Eye (tissue), 1 donor: ENCODE measurements at places on chromosomes 7 and 10.

DNA sequence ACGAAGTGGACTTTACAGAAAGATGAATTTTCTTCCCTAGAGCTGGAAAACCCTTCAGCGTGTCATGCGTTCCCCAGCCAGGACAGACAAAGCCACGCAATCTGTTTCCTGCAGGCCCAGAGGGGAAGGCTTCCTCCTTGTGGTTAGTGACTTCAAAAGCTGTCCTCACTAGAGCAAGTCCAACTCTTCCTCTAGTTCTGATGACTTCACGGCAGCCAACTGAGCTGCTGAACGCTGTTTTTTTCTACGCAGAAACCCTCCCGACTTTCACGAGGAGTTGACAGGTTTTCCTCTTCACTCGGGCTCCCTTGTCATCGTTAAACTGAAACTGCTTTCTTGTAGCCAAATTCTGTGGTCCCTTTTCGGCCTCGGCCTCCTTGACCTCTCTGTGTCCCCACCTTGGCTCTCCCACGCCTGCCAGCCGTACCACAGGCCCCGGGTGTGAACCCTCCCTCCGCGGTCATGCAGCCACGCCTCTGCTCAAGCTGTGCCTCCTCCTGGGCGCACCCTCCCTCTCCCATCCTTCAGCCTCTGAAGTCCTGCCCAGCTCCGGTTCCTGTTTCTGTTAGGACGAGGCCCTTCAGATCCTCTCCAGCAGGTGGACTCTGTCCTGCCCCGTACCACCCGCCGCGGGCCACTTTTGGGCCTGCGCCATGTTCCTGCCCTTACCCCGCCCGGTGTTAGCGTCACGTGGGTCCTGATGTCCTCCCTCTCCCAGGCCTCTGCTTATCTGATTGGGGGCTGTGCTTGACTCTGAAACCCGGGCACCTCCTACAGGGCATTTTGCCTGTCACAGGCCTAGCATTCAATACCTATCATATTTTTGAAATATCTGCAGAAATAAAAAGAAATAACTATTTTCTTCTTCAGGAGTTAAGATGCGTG, 39.3 kb downstream of the CUX1 start:
- DNase-seq: peak; percentile 35

GRCh38 chr7:94146408-94146807, 142.3 kb upstream of the BET1 start:
- DNase-seq: no peak

DNA sequence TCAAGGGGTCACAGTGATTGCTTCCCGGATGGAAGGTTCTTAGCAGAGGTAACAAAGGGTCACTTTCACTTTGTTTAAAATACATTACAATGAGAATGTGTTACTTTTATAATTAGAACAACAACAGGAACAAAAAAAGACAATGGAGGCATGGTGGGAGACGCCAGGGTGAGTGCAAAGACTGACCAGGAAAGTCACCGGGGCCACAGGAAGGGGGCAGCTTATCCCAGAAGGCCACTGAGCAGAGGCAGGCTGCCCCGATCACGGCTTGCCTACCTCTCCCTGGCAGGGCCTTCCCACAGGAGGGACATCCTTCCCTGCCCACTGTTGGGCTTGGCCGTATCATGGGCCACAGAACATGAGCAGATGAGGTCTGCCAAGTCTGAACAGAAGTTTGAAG, 46.8 kb upstream of the ENO4 start:
- DNase-seq: no peak

GRCh38 chr10:101014230-101014884, 14.7 kb downstream of the LZTS2 start:
- DNase-seq: peak; percentile 91

DNA sequence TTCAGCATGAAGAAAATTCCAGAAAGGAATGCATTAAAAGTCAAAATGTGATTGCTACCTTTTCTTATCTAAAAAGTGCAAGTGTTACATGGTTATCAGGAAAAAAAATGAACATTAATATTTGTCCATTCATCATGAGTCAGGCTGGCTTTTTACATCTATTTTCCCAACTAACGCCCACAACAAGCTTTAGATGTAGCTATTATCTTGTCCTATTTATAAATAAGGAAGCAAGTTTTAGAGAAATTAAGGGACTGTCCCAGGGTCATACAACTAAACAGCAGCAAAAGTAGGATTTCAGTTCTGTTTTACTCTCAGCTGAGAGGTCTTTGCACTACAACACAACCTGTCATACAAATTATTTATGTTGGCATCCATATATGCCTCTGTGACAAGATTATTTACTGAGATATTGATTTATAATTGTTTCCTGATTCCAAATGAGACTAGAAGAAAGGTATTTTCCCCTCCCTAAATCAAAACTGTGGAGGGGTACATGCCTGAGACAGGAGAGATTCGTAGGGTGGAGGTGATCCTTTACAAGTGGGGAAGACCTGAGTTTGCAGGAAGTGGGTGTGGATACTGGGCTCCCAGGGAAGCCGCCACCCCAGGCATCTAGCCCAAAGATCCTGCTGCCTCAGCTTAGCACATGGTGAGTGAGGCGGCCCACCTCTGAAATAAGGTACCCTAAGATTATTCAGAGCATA, 57.2 kb upstream of the ARID5B start:
- no peak for DNase-seq

DNA sequence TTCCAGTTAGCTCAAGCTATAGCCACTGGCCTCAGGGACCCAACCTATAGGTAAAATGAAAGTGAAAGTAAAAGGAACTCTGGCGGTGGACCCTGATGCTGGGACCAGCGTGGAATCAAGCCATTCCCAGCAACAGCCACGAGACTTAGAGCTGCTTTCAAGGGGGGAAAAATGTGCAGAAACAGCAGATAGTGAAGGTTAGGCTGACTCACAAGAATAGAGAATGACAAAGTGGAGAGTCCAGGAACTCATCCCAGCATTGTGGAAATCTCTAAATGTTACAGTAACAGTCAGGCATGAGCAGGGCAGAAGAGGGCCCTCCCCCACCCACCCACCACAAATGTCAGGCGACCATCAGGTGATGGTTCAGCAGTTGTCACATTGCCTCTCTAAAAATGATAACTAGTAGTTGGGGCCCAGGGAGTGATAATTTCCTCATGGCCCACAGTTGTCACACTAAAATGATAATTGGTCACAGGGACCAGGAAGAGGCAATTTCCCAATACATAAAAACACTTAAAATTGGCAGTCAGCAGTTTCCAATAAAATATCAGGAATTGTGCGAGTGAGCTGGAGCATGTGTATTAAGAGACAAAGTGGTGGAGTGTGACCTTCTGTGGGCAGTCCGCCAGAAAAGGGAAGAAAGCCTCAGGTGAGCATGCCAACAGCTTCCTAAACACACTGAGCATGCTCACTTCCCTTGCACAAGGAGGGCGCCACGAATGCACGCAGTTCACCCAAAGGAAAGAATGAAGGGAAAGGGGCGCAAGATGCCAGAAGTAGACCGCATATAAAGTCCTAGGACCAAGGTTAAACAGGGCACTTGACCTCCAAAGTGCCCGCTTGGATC, 129.8 kb upstream of the PPP1R3A start:
- no peak for DNase-seq

DNA sequence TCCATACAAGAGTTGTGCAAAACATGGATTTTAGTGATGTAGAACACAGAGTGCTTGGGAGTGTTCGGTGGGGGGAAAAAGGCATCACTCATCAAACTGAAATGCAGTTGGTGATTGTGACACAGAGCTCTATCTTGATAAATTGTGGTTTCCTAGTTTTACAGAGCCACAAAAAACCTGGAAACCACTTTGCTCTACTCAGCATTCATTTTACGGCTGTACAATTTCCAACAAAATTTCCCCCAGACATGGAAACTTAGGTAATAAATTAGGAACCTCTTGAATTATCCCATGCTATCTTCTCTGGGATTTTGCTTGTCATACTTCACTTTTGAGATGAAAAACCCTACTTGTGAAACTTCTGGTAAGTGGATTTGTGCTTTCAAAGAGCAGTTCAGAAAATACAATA, 614.9 kb upstream of the FZD8 start:
- DNase-seq: no peak

GRCh38 chr10:125151170-125151552, 9.2 kb downstream of the CTBP2 start:
- DNase-seq: no peak

DNA sequence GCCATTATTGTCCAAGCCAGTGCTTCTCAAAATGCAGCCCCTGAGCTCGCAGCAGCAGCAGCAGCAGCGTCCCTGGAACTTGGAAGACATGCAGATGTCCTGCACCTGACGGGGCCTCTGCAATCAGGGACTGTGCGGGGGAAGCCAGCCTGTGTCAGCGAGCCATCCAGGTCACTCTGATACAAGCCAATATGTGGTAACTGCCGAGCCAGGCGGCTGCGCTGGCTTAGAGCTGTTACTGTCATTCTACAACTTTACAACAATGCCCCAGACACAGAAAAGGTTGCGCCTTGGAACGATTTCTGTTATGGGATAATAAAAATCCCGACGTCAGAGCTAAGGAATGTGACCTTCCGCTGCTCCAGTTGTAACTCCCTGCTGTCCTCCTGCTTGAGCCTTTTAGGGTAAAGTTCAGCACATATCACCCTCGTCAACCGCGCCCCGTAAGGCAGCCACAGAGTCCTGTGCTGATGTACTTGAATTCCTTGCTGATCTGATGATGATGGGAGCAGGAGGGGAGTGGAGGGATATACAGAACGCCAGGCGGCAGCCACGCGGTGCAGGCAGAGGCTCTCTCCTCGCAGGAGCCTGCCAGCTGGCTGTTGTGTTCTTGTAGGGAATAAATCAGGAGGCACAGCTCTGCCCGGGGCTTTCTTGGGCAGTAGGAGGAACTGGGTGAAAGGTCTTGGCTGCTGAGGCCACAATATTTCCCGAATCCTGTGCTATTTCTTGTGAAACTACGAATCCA, 20.0 kb upstream of the CRYGN start:
- DNase-seq: peak; percentile 93

DNA sequence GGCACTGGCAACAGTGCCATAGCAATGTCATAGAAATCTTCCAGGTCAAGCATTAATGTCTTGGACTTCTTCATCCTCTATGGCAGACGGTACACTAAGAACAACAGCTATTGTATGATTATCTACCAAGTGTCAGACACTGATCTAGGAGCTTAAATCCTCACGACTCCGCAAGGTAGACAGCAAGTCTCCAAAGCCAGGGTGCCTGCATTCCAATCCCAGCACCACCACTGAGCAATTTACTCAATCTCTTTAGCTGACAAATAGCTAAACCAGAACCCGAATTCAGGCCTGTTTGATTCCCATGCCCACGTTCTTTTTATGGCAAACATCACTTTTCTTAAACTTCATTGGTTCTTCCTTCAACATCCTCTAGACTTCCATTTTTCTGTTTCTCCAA, 31.8 kb downstream of the DNMBP start:
- DNase-seq: no peak

DNA sequence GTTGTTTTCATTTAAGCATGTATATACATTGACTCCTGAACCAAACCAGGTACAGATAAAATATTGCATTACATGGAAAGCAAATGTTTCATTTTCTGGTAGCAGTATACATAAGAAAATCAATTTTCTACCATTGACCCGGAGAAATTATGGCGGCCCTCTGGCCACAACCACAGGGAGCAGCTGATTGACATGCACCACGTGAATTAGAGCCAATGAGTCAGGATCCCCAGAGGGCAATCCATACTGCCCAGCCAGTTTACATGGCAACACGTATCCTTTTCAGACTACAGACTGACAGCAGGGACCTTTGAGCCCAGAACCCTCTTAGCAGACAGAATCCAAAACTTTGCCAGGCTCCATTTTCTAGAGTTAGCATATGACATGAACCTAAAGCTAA, 272.2 kb upstream of the NEBL start:
- DNase-seq: peak; percentile 74

DNA sequence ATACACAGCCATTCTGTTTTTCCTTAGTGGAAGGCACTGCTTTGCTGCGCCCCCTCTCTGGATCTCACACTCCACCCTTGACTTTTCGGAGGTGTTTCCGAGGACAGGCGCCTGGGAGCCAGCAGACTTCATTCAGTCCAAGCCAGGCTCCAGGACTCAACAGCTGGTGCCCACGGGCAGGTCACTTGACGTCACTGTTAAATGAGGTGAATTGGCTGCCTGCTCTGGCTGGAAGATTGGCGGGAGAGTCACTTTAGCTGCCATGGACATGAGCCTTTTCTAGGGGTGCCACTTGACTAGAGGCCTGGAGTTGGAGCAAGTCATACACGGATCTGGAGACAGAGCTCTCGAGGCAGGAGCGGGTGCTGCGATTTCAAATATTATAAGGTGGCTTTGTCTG, 3.2 kb downstream of the HTRA1 start:
- peak; percentile 13 for DNase-seq

DNA sequence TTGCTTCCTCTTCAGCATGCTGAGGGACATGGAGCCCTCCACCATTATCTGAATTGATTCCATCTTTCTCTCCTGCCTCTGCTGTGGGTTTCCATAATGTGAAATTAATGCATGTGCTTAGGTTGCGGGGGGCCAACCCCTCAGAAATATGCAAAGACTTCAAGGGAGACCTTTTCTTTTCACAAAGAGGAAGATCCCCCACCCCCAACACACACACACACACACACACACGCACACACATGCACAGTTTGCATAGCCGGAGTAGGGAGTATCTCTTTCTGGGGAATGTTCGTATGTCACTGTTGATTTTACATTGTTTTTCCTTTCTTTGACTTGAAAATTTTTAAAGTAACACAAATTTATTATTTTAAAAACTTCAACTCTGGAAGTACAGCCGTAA, 193.5 kb downstream of the MGMT start:
- peak; percentile 51 for DNase-seq

DNA sequence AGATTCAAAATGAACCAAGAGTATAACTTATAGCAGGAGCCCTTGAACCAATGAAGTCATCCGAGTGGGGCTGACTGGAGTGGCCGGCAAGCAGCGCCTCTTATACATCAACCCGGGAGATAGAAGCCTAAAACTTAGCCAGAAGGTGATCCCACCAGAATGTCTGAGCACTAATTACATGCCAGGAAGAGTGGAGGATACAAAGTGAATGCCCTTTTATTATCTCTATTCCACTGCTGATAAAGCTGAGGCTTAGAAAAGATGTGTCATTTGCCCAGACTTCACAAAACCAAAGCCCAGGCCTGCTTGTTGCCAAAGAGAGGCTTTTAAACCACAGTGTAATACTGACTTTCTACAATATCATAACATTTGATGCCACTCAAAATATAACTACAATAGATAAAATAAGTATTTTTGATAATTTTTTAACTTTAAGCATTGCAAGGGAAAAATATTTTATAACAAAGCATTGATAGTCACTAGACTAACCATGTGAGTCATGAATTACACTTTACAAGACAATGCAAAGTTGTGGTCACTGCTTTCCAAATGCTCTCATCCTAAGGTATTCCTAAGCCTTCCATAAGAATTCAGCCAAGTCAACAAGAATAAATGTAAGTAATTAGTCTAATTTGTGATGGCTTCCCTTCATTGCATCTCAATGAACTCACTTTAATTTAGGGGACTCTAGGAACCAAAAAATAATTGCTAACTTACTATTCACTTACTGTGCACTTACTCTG, 58.6 kb upstream of the ARID5B start:
- DNase-seq: no peak

DNA sequence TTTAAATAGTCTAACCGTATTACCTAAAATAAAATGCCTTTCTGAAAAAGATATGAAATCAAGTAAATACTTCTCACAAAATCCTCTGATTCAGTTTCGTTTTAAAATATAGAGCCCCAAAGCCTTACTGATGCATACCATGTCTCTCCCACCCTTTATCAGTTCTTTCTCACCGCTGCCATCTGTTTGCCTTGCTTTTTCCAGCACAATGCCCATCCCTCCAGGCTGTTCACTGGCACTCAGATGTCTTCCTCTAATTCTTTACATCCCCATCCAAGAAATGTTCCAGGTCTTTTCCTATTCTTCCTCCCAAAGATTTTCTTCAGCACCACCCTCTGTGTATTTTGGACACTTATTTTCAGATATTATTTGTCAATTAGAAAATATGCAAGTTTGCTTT, 116.5 kb upstream of the LRRN3 start:
- DNase-seq: no peak
